ENCODE measurements at places on chromosomes 12 and 14.

- DNase-seq = no peak
Observed at GRCh38 chr12:133231001-133231400, 4.7 kb downstream of the ANHX start.

DNA sequence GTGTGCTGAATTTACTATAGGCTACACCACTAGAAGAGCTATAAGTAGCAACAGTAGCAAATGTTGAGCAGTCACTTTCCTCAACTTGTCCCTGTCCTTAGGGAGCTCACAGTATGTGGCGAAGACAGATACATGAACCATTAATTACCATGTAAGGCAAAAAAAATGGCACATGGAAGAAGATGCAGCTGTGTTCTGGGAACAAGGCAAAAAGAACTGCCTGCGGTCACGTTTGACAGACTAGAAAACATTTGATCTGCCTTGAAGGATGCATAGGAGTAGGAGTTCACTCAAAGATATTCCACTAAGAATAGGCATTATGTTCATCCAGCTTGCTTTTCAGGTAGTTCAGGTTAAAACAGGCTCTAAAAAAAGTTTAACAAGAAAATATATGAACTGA, 46.5 kb upstream of the IFNG-AS1 start:
- DNase-seq = no peak

- DNase-seq = no peak
Observed at GRCh38 chr14:22537436-22538310, 51.4 kb downstream of the DAD1 start.

DNA sequence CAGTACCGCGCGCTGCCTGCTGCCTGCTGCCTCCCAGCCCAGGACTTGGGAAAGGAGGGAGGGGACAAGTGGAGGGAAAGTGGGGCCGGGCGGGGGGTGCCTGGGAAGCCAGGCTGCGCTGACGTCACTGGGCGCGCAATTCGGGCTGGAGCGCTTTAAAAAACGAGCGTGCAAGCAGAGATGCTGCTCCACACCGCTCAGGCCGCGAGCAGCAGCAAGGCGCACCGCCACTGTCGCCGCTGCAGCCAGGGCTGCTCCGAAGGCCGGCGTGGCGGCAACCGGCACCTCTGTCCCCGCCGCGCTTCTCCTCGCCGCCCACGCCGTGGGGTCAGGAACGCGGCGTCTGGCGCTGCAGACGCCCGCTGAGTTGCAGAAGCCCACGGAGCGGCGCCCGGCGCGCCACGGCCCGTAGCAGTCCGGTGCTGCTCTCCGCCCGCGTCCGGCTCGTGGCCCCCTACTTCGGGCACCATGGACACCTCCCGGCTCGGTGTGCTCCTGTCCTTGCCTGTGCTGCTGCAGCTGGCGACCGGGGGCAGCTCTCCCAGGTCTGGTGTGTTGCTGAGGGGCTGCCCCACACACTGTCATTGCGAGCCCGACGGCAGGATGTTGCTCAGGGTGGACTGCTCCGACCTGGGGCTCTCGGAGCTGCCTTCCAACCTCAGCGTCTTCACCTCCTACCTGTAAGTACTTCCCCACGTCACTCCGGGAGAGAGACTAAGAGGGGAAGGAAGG, at the start of gene LGR5:
Gene LGR5, plus strand, starts transcription at position 186 of the 732 bp plus-strand sequence. Its CDS starts 283 bp downstream, at position 469.
- DNase-seq = no peak

GRCh38 chr12:1593174-1594005, 991 bp downstream of the FBXL14 start:
- DNase-seq = peak; percentile 55

GRCh38 chr14:78950649-78951048, 780.5 kb downstream of the NRXN3 start:
- no peak for DNase-seq

DNA sequence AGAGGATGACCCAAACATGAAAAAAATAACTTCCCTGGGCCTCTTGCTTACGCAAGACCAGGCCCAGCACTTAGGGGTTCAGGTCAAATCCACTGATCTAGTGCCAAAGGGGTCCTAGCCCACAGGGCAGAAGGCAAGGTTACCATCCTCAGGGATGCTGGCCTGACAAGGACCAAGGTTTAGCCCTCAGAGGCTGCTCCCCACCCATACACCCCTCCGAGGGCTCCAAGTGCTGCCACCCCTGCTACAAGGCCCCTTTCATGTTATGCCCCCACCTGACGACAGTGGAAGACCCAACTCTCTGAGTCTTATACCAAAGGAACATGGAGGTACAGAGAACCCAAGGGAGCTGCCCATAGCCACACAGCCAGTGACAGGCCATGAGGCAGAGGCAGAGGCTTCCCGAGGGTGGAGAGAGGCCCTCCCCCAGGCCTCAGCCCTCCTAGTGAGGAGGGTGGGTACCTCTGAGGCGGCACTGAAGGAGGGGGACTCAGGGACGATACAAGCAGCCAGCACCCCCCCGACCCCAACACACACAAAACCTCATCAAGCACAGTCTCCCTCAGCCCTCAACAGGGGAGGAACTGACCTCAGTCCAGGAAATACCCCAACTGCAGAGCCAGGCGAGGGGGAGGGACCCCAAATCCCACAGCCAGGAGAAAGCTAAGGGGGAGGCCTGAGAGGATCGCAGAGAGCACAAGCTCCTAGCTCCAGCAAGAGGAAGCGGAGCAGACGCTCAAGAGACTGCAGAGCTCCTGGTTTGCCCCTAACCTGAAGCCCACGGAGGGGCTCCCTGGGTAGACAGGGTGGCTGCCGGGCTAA, 37.0 kb downstream of the ANAPC7 start:
- DNase-seq = no peak

- DNase-seq = no peak
Observed at GRCh38 chr12:89140141-89140540, 212.2 kb downstream of the DUSP6 start.

GRCh38 chr12:84843593-84844144, 68.9 kb downstream of the SLC6A15 start:
- DNase-seq = no peak

DNA sequence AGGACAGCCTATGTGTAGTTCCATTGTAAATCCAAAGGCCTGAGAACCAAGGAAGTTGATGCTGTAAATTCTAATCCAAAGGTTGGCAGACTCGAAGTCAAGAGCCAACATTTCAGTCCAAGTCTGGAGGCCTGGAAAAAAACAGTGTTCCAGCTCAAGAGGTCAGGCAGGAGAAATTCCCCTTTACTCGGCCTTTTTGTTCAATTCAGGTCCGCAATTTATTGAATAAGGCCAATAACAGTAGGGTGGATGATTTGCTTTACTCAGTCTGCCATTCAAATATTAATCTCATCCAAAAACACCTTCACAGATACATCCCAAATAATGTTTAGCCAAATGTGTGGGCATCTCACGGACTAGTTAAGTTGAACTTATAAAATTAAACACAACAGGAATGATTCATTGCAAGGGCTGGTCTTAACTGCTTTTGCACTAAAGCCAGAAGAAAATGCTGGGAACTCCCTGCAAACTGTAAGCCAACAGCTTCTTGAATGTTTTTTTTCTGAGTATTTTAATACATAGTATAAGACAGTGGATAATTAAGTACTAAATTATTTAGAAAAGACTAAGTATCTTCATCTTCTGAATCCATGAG, 197.4 kb upstream of the GARIN6 start:
- no peak for DNase-seq
